NCI-H524 (cell line): ENCODE measurements at places on chromosomes 7 and 10.

DNA sequence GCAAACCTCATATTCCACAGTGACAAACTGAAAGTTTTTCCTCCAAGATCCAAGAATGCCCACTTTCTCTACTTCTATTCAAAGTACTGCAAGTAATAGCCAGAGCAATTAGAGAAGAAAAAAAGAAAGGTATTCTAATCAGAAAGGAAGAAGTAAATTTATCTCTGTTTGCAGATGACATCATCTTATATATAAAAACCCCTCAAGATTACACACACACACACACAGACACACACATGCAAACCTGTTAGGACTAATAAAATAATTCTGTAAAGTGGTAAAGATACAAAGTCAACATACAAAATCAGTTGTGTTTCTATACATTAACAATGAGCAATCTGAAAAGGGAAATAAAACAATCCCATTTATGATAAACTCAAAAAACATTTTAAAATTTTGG lies 44.7 kb upstream of the AASS start:
- DNase-seq = no peak

DNA sequence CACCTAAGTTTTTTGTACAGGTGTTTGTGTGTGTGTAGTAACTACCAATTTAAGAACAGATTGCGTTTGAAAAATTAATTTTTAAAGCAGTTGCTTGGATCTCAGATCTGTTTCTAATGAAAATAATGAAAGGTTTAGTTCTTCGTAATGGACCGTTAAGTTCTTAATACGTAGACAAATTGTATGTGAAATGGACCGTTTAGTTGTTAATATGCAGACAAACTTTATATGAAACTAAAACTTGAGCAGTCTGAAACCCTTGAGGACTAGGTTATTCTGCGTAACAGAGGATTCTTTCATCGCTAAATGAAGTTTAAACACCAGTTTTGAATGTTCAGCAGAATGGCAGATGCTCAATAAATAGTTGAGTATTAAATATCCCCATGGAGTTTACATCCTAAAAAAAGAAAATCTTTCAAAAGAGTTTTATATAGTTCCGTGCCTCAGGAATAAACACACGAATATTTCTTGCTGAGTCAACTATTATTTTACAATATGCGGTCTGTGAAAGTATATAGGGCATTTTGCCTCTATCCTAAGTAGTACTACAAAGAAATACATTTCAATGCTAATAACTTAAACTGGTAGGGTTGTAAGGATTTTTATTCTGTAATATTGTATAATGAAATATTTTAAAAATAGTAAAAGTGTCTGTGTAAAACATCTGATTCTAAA lies 1.2 kb downstream of the DBF4 start:
- DNase-seq = no peak

- no peak for DNase-seq
Measured at GRCh38 chr10:111999205-111999914, 184.2 kb downstream of the GPAM start.

DNA sequence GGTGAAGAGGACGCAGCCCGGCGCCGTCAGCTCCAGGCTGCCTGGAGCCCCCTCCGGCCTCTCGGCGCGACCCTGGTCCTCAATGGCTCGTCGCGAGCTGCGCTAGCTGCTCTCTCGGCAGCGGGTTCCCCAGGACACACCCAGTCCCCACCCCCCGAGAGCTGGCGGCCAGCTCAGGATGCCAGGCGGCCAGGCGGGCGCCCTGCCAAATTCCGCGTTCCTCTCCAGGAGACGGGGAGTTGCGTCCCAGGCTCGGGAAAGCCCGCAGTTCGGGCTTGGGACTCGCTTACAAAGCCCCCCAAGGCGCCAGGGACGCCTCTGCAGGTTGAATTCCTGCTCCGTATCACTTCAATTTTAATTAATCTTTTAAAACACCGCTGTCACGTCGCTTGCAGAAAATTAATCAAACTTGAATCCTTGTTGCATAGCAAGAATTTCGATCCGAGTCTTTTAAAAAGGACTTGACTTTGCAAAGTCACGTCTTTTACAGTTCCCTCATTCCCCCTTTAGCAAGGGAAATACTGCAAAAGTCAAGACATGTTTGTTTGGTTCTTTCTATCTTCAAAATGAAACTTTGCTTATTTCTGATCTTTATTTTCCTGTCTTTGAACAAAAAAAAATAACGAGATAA lies 28.2 kb downstream of the SKIDA1 start:
- DNase-seq = peak; percentile 81

- DNase-seq = no peak
Measured at GRCh38 chr10:30115626-30115940, 56.2 kb upstream of the JCAD start.

- peak; percentile 41 for DNase-seq
Measured at GRCh38 chr7:28355635-28356319, 56.5 kb upstream of the CREB5 start.

GRCh38 chr10:53569455-53569854 lies 796.9 kb upstream of the MBL2 start:
- DNase-seq = no peak

GRCh38 chr7:106590209-106590816 lies 70.6 kb downstream of the CCDC71L start:
- no peak for DNase-seq

- no peak for DNase-seq
Measured at GRCh38 chr10:17366705-17367104, 87.7 kb downstream of the ST8SIA6 start.

GRCh38 chr7:132577206-132578049 lies 1.2 kb upstream of the PLXNA4 start:
- peak; percentile 58 for DNase-seq

DNA sequence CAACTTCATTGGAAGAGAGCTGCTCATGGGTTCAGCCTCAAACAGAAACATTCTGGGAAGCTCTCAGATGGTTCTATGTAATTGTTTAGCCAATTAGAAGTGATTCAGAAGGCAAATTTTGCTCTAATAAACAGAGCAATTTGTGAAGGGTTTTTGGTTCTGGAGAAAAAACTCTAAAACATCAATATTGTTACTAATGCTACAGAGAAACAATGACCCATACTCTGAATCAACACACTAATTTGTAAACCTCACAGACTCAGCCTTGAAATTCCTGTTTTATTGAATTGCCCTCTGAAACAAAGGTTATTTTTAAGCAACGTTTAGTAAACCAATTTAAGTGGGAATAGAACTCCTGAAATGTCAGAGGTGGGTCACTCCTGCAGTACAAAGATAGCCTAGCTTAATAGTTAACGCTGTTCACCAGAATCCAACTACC lies 171.6 kb upstream of the SVIL start:
- no peak for DNase-seq
